NCI-H1436 (cell line): ENCODE measurements at places on chromosomes 3 and 15.

DNA sequence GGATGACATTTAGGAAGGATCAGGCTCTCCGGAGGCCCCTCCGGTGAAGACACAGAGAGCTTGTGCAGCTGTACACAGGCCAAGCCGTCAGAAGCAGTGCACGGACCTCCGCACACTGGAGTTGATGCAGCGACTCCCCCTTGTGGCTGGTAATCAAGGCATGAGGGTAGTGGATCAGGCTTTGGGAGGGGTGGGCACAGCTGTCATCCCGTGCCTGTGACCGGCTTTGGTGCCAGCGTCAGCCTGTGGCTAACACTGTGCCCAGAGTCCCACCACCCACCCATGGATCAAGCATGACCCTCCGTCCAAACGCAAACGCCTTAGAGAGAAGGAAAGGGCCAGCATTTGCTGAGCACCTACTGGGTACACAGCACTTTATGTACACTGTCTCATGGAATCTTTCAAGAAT, 8.2 kb upstream of the GRIP2 start:
- DNase-seq: peak; percentile 41

GRCh38 chr3:97950360-97950759, 21.9 kb downstream of the RIOX2 start:
- no peak for DNase-seq

GRCh38 chr15:73284090-73284716, 84.6 kb downstream of the HCN4 start:
- no peak for DNase-seq

- no peak for DNase-seq
Observed at GRCh38 chr15:101354891-101355623, 60.0 kb upstream of the SNRPA1 start.

DNA sequence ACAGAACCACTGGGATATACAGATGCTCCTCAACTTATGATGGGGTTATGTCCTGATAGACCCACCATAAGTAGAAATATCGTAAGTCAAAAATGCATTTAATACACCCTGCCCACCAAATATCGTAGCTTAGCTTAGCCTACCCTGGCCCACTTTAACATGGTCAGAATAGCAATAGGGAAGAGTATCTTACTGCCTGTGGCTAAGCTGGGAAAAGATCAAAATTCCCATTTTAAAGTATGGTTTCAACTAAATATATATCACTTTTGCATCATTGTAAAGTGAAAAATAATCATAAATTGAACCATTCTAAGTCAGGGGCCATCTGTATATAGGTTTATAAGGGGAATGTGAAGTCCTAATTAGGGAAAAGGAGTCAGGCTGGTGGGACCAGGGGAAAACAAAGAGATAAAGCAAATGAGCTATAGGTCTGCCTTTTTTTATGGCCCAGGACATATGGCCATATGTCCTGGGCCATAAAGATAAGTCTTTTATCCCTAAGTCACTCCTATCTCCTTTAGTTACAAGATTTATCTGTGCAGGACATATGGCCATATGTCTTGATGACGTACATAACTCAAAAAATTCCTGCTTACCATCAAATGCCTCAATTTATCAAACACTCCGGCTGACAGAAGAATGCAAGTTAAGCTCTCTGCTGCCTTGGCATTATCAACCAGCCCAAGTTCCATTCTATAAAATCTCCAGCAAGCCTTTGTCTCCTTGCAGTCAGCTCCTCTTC, 11.2 kb downstream of the RTP3 start:
- DNase-seq: no peak

DNA sequence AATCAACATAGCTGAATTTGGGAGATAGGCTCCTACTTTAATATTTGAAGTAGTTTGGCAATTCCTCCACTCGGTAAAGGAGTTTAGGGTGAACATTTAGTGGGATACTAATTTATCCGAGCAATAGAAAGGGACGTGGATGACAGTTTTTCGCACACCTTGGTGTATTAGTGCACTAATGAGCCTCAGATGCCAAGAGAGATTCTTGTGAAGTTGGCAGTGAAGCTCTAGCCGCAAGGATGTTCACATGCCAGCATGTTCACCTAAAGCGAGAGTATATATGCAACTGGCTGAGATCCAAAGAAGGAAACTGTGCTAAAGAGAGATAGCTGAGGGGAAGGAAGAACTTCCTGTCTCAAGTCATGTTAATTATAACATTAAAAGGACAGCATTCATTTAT, 58.5 kb downstream of the TGFBR2 start:
- no peak for DNase-seq

GRCh38 chr3:100720426-100720825, 11.1 kb downstream of the TFG start:
- no peak for DNase-seq

- DNase-seq: no peak
Observed at GRCh38 chr15:66751579-66751978, 49.5 kb downstream of the SMAD6 start.

DNA sequence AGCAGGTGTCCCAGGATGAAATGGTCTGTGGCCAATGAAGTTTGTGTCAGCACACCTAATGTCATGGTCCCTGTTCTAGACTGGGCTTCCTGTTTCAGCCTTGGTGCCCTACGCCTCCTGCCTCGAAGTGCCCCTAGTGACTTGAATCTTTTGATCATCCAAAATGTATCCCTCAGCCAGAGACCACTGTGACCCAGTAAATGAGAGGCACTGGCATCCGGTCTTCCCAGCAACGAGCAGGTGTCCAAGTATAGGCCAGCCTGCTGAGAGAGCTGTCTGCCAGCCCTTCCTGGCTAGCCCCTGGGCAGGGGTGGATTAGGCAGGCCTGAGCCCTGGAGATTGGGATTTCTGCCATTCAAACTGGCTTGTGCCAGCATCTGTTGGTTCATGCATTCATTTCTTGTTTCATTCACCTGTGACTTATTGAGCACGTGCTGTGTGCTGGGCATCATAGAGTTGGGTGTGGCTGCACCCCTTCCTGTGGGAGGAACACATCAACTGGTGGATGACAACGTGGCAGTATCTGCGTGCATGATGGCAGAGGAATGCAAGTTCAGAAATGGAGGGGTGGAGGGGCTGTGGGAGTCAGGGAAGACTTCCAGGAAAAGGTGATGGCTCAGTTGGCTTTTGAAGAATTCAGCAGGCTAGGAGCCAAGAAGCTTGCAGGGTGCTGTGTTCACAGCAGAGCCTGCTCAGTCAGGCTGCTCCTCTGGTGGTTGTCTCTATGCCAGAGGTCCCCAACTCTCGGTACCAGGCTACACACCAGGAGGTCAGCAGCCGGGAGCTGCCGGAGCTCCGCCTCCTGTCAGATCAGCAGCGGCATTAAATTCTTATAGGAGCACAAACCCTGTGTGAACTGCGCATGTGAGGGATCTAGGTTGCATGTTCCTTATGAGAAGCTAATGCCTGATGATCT, 21.6 kb downstream of the ESYT3 start:
- no peak for DNase-seq

GRCh38 chr3:184746131-184747120, 34.6 kb upstream of the MAGEF1 start:
- DNase-seq: no peak

GRCh38 chr15:53559364-53560277, 199.8 kb downstream of the WDR72 start:
- no peak for DNase-seq

- DNase-seq: peak; percentile 67
Observed at GRCh38 chr3:189967254-189967865, 153.3 kb downstream of the P3H2 start.

- no peak for DNase-seq
Observed at GRCh38 chr3:52742418-52743041, 28.2 kb downstream of the NEK4 start.

- no peak for DNase-seq
Observed at GRCh38 chr3:177694316-177694715, 497.0 kb upstream of the TBL1XR1 start.

DNA sequence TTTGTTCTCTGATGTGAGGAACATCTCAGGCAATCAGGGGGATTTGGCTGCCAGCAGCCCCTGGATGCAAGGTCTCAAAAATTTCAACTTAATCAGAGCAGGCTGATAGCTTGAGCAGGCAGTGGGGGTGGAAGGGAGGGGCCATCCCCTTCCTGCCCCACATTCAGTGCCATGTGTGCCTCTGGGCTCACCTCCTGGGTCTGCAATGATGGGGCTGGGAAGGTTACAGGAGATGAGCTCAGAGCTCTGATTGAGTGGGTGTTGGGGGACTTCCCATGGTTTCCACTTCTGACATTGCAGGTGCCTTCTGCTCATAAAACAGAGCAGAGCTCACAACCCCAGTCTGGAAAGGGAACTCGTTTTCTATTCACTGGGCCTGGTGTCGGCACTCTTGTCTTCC, 37.0 kb downstream of the PARP16 start:
- DNase-seq: no peak

GRCh38 chr3:21094686-21095085, 656.3 kb downstream of the ZNF385D start:
- DNase-seq: no peak

GRCh38 chr15:67906382-67906781, 66.5 kb upstream of the RNU6-1 start:
- no peak for DNase-seq

GRCh38 chr3:124084022-124084881, 92.3 kb upstream of the ROPN1 start:
- DNase-seq: peak; percentile 47

GRCh38 chr3:64457811-64458210, 230.0 kb downstream of the ADAMTS9 start:
- no peak for DNase-seq

DNA sequence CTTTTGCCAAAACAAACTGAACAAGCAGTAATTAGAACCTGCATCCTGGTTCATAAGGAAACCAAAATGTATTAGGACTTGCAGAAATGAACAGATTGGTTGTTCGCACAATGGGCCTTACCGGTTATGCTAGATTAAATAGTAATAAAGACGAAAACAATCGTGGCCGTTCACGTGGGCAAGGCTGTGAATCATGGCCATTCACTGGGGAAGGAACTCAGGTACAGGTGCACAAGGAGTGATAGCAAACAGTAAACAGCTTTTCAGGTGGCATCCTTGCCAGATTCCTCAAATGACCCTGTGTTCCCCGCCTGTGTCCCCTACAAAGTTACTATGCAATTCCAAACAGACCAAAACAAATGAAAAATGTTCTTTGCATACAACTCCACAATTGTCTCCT, 8.2 kb downstream of the LRIG1 start:
- no peak for DNase-seq

DNA sequence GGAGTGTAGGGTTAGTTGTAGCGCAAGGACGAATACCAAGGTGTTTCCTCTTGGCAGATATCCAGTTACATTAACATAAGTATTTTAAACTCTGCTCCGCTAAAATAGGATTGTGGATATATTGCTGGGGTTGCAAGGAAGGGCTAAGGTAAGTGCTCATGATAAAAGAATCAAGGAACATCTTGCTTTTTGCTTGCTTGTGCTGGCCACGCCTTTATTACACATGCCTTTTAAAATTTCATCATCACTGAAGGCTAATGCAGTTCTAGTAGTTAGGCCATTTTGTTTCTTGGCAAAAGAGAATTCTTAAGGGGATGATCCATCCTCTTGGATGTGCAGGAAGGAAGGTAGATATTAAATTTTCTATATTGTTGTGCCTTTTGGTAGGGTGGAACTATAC, 415.6 kb upstream of the TPM1 start:
- DNase-seq: no peak

GRCh38 chr3:188400494-188401243, 246.7 kb downstream of the LPP start:
- no peak for DNase-seq

GRCh38 chr3:131738095-131738494, 235.3 kb upstream of the MRPL3 start:
- DNase-seq: no peak

DNA sequence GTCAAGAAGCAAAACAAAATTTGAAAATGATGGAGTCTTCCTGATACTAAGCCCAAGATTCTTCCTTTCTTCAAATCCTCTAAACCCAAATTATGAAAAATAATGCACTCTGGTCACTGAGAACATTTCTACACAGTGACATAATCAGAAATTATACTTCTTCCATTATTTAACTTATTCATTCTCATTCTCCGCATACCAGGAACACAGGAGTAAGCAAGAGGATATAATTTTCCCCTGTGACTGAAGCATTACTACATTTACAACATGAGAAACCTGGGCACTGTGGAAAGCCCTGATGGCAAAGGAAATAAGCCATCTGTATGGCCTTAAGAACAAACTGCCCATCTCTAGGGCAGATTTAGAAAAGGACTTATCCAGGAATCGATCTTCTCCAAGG, 47.0 kb downstream of the EXD1 start:
- DNase-seq: no peak

GRCh38 chr3:113985541-113985940, 37.7 kb downstream of the ZDHHC23 start:
- DNase-seq: no peak

GRCh38 chr15:25172691-25173090, 217.9 kb downstream of the SNRPN start:
- DNase-seq: no peak

DNA sequence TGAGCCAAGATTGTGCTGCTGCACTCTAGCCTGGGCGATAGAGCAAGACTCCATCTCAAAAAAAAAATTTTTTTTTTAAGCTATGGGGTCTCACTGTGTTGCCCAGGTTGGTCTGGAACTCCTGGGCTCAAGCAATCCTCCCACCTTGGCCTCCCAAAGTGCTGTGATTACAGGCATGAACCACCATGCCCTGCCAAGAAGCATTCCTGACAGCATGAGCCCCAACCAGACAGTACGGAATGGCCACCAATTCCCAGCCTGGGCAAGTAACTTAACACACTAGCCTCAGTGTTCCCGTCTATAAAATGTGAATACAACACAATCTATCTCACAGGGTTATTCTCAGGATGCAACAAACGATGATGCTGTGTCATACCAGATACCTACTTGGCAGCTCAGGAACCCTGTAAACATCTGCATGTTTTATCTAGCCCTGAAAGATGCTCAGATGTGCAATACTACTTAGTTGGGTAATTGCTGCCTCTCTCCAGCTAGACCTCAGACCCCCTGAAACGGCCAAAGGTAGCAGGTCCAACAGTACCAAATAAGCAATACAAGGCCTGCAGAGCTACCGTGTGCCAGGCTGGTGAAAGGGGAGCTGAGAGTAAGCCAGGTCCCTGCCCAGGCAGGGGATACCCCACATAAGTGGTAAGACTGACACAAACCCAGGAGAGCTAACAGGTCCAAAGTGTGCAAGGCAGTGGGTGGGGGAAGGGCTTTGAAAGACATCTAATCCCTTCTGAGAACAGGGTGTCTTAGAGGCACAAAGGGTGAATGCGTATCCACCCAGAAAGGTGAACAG, 1.9 kb downstream of the TKT start:
- DNase-seq: no peak

GRCh38 chr3:100004931-100005330, 109.4 kb downstream of the FILIP1L start:
- DNase-seq: no peak

DNA sequence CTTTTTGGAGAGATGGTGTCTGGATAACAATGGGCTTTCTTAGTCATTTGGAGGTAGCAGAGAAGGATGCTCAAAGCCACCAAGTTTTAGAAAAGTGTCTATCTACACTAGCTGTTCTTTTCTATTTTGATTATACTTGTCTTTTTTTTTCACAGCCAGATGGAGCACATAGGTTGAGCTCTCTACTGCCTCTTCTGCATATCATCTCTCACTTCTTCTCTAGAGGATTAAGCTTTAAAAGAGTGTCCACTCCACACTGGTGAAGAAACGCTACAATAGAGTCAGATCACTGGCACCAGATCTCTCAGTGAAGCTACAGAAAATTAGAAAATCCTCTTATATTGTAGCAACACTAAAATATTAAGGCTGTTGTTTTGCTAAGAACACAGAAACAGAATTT, 145.3 kb upstream of the MBNL1 start:
- no peak for DNase-seq
